ENCODE measurements at places on chromosomes 2 and 18.

DNA sequence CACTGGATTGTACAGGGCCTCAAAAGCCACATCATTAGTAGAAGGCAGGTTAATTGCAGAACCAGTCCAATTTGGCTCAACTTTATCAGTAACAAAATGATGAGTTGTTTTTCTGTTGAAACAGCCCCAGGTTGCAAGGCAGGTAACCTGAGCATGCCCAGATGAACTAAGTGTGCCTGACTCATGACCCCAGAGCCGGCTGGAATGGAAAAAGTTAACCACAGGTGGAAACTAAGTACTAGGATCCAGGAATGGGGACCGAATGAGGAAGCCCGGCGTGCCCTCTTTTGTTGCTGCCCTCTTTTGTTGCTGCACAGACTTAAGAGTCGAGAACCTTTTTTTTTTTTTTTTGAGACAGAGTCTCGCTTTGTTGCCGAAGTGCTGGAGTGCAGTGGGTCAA, 79.5 kb upstream of the YWHAQ start:
- DNase-seq, result no peak

DNA sequence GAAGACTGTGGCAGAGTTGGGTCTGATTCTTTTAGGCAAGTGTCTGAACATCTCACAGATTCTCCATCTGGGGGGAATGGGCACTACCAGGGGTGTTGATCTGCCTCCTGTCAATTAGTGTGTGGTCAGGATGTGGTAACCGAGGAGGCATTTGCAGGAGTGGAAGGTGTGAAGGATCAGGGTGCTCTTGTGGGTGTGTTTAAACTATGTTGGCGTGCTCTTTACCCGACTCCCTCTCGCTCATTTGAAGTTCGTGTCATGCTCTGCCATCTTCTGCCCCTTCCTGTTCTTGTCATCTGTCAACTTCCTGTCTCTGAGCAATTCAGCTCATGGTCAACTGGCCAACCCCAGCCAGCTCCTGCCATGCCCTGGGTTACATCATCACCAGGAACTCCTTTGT, 107.9 kb downstream of the RTN4 start:
- DNase-seq, result no peak

DNA sequence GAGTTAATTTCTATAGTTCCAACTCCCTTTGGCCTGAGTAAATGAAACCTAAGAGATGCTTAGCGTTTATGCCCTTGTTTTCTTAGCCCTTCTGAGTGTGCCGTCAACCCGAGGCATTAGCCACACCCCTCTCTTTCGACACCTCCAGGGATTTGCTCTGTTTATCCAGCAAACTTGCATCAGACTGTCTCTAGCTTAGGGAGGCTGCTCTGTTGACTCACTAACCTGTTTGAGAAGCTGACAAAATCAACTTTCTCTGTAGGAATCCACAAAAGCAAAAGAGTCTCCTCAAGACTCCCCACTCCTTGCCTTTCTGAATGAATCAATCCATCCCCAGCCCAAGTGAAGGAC, 317.6 kb downstream of the TNS1 start:
- no peak for DNase-seq

- DNase-seq, result no peak
These were observed 1474.0 kb upstream of the TMEFF2 start for GRCh38 chr2:193668557-193669323.

- DNase-seq, result no peak
These were observed 170.3 kb upstream of the SETBP1 start for GRCh38 chr18:44510390-44510789.

DNA sequence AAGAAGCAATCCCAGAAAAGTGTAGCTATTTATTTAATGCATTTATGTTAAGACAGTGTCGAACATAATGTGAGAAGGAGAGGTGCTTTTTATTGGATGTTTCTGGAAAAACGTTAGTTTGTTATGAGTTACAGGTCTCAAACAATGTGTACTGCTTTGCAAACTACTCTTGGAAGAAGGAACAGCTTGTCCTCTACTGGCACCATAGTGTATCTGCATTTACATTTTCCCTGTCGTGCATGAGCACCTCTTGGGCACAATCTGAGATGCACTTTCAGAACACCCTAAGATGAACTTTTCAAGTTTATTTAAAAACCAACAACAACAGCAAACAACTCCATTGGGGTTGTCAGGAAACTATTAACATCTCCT, 22.8 kb downstream of the CCNYL1 start:
- DNase-seq, result no peak

DNA sequence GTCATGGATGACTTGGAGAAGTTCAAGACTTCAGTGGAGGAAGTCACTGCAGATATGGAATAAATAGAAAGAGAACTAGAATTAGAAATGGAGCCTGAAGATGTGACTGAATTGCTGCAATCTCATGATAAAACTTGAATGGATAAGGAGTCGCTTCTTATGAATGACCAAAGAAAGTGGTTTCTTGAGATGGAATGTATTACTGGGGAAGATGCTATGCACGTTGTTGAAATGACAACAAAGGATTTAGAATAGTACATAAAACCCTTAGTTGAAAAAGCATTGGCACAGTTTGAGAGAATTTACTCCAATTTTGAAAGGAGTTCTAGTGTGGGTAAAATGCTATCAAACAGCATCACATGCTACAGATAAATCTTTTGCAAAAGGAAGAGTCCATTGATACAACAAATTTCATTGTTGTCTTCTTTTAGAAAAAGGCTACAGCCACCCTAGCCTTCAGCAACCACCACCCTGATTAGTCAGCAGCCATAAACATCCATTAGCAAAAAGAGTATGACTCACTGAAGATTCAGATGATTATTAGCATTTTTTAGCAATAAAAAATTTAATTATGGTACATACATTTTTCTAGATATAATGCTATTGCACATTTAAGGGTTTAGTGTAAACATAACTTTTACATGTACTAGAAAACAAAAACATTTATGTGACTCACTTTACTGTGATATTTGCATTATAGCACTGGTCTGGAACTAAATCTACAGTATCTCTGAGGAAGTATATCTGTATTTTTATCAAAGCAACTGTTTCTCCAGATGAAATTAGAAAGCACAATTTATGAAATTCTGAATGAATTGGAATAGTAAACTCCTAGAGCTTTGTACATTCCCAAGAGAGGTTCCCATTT, 110.5 kb upstream of the TACR1 start:
- DNase-seq, result no peak
